Activated CD4-positive, alpha-beta T cell treated with anti-CD3 and anti-CD28 coated beads, Interleukin-2, amount 50 U/mL, for 24 hours (primary cell): ENCODE measurements at places on chromosomes 6 and 20.

DNA sequence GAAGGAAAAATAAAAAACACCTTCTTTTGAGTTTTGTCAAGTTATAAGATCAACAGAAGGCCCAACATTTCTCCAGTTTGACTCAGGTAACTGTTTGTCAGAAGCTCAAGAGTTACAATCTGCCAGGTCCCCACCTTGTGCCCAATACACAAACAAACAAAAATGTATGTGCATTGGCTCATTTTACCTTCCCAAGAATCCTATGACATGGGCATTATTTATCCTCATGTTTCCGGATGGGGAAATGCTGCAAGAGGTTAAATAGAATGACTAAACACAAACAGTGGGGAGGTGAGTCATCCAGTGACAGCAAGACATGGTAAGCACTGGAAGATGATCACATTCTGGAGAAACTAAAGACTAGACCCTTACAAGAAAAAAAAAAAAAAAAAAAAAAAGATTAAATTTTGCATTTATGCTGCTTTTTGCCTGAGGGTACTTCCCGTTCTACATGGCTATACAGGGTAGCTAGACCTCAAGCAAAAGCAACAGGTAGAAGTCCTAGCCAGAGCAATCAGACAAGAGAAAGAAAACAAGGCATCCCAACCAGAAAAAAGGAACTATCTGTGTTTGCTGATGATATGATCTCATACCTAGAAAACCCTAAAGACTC lies 23.6 kb upstream of the ANKRD60 start:
- DNase-seq: no peak

GRCh38 chr6:43219119-43219518 lies 10.2 kb downstream of the DNPH1 start:
- DNase-seq: no peak

GRCh38 chr6:30544666-30545272 lies 11.5 kb downstream of the GNL1 start:
- DNase-seq: no peak

DNA sequence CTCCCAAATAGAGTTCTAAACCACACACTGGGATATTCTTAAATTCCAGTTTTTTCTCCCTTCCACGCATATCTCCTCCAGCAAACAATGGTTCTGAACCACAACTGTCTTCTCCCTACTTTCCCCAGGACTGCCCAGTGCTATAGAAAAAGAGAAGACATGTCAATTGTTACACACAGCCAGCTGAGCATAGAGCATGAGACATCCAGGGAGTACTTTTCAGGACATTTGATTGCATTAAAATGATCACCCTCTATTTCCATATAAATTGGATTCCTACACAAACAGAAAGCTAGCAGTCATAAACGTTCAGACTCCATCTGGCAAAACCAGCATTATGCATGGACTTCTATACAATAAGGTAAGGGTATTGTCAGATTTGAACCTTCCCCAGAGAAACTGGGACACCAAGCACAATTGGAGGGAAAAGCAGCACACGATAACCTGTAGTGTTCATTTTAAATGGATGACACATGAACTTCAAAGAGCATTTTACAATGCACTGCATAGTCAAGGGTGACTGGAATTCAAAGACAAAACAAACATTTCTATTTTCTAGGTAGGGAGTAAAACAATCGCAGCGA lies 93.1 kb upstream of the HEY2 start:
- DNase-seq: no peak

- DNase-seq: no peak
Measured at GRCh38 chr20:22204801-22205200, 379.6 kb downstream of the FOXA2 start.

- no peak for DNase-seq
Measured at GRCh38 chr6:7165002-7165889, 57.5 kb downstream of the RREB1 start.

GRCh38 chr6:167739721-167740475 lies 86.8 kb upstream of the AFDN start:
- no peak for DNase-seq

DNA sequence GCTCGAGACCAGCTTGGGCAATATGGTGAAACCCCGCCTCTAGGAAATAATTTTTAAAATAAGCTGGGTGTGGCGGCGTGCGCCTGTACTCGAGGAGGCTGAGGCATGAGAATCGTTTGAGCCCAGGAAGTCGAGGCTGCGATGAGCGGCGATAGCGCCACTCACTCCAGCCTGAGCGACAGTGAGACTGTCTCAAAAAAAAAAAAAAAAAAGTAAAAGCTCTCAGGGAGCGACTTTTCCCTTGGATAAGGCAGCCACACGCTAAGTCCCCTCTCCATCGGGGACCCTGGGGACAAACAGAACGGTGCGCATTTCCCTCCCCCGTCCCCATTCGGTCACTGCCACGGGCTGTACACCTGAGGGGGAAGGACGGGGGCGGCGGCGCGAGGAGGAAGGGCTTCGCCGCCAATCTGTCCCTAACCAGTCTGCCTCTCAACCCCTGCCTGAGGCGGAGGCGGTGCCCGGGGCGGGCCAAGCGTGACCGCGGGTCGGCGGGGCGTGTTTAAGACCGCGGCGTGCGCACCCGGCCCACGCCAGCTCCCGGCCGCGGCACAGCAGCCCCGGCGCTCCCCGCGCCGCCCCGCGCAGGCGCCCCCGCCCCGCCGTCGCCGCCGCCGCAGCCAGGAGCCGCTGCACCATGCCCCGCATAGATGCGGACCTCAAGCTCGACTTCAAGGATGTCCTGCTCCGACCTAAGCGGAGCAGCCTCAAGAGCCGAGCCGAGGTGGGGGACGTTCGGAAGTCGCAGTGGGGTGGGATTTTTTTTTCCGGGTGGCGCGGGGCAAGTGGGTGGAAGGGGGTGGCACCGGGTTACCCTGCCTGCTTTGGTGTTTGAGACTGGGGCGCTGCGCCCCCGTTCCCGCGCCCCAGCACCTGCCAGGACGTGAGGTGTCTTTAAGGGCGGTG lies at the start of gene GMPR:
GMPR (plus strand) TSS at position 531 of the 906 bp plus-strand sequence; CDS start at position 638, 107 bp downstream.
- DNase-seq: peak; percentile 46

DNA sequence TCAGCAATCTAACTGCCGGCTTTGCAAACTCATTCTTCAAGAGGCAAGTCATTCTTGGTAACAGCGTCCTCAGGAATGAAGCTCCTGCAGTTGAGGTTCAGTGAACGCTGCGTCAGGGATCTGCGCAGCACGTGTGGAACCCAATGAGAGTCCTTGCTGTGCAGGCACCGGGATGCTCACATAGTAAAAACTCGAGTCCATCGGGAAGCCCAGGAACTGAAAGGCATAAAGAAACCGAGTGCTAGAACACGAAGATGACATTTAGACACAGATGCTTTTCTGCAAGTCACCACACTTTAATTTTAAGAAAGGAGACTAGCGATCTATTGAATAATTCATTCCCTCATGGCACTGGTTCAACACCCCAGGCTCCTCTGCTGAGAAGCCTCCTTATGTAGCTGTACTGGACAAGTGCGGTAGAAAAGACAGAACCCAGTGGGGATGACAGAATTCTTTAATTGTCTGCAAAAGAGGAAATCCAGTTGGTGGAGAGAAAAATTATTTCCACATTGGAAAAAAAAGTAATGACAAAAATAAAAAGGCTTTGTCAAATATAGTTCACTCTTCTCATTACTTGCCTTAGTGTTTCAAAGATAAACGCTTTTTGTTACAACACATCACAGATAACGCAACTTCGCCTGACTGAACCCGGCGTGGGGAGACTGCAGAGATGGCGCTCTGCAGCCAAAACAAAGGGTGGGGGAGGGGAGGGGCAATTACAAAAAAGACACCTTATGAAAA lies 1.9 kb upstream of the AFDN start:
- DNase-seq: no peak

DNA sequence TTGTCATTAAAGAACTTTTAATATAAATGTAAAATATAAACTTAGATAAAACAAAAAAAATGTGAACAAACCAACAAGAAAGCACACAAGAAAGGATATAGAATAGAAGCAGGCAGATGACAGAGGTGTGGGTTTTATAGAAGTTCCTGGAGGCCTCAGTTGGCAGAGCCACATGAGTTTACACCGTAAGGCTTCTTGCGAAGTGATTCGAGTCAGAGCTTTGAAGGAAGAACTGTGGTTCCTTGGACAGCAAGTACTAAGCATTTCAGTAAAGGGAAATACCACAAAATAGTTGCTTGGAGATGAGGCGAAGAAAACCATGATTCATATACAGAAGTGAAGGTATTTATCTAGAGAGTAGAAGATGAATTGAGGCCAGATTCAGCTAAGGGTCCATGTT lies 207.9 kb upstream of the EYA4 start:
- DNase-seq: no peak

DNA sequence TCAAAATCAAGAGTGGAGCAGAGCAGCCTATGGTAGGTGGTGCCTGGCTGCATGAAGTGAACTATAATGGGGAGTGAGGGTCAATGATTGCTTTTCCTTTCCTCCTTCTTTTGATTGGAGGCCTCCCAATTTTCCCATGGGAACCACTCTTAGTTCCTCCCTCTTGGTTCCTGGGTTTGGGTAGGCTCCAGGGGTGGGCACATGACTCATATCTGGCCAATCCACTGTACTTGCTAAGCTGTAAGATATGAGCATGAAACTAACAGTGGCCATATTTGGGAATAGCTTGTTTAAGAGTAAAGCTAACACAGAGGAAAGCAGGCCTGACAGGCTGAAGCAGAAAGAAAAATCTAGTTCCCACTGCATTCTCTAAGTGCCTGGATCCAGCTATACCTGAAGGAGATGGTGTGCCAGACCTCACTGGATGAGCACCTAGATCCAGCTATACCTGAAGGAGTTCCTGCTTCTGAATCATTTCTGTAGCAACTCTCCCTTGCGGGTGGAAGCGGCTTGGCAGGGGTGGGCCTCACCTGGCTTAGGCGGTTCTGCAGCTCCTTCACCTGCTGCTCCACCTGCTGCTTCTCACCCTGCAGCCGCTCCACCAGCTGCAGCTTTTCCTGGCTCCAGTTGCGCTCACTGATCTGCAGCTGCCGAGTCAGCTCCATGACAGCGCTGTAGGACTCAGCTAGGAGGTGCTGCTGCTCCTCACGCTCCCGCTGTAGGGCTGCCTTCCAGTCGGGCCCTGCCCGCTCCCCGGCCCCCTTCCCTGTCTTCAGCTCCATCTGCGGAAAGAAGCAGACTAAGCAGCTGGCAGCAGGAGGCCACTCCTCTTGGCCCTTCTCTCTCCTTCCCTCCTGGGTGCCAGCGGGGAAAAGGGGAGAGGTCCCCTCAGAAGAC lies 29.0 kb upstream of the DSN1 start:
- DNase-seq: no peak

DNA sequence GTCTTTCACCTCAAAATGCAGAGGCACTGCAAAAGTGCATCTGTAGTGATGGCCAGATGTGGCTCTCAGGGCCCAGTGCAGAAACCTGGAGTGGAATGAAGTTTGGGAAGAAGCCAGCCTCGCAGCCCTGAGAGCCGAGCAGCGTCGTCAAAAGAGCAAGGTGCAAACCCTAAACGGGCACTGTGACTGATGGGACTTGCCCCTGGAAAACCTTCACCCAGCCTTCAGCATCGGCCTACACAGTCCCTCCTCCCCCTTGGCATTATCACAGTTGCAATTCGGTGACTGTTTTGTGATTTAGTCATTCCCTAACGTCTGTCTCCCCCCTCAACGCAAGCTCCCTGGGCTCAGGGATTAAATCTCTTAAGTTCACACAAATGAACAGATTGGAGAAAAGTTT lies 38.6 kb downstream of the TAF4 start:
- DNase-seq: no peak

GRCh38 chr6:158122048-158122447 lies 46.0 kb downstream of the SERAC1 start:
- DNase-seq: no peak

DNA sequence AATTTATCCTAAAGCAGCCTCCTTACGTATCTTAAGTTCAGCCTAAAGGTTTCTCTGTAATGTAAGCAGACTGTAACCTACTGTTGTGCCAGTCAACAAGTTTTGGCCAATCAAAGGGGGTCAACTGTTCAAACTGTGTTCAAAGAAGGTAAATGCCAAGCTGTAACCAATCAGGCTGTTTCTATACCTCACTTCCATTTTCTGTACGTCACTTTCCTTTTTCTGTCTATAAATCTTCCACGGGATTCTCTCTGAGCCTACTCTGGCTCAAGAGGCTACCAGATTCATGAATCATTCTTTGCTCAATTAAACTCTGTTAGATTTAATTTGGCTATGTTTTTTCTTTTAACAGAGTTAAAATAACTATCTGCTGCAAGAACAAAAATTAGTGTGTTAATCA lies 5.1 kb upstream of the CALHM6 start:
- DNase-seq: no peak

DNA sequence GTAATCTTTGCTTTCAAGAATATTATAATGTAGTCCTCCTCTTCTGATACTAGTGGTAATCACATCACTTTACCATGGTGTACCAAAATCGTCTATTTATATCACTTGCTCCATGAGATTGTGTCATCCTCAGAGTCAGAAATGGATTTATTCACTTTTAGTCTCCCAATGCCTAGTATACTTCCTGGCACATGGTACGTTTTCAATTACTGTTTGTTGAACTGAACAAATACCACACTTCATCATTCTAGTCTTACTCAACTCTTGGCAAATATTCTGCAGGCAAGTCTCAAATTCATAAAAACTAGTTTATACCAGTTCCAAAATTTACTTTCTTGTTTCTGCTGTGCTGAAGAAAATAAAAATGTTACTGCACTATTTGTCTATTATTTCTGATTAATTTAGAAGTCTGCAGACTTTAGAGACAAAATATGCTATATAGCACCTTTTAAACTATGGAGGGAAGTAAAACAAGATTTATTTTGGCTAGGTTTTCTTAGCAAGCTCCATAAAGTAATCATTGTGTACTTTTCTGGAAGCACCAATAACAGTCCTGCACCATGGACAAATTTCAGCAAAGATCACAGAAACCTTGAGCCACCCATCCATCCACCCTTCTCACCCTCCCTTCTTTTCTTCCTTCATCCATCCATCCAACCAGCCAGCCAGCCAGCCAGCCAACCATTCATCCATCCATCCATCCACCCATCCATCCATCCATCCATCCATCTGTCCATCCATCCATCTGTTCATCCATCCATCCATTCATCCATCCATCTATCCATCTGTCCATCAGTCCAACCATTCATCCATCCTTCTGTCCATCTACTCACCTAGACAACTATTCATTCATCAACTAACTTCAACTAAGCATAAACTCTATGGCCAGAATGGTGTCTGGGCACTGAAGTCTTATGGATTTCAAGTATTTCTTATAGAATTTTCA lies 102.1 kb upstream of the STMND1 start:
- DNase-seq: no peak

GRCh38 chr20:15060265-15061060 lies 723.1 kb upstream of the FLRT3 start:
- no peak for DNase-seq

- no peak for DNase-seq
Measured at GRCh38 chr6:128487055-128487454, 33.3 kb downstream of the PTPRK start.

DNA sequence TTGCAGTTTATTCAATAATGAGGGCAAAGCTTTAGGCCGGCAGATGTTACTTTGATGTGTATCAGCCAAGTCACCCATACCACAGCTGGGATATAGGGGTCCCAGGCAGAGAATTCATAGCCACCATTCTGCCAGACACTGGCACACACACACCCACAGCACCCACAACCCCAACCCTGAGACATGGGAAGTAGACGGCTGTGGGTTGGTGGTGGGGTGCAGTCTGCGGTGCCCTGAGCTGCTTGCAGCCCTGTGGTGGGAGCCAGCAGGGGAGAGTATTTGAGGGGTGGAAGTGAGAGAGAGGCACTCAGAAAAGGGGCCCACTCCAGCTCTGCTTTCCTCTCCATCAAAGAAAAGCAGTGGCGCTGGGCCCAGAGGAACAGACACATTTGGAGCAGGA lies 125.3 kb downstream of the FOXO3 start:
- DNase-seq: no peak
